ENCODE measurements at places on chromosomes 6 and 20.

- no peak for DNase-seq
Measured at GRCh38 chr20:8803065-8803464, 265.8 kb upstream of the PLCB4 start.

DNA sequence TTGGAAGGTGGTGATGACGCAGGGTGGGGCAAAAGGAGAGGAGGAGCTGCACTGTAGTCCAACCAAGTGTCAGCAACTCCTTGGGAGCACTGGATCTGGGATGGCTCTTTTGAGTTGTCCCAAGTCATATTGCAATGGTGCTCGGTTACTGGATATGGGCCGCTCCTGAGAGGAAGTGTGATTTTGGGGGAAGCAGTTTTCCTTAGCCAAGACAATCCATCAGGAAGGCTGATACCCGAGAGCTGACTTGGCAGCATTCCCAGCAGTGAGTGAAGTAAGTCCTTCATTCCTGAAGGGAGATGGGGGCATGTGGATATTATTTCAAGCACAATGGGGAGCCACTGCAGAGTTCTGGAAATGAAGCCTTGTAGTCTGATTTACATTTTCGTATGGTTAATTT lies 354.1 kb downstream of the RFPL4B start:
- DNase-seq, result no peak

- DNase-seq, result no peak
Measured at GRCh38 chr6:137728386-137729349, 138.4 kb upstream of the TNFAIP3 start.

DNA sequence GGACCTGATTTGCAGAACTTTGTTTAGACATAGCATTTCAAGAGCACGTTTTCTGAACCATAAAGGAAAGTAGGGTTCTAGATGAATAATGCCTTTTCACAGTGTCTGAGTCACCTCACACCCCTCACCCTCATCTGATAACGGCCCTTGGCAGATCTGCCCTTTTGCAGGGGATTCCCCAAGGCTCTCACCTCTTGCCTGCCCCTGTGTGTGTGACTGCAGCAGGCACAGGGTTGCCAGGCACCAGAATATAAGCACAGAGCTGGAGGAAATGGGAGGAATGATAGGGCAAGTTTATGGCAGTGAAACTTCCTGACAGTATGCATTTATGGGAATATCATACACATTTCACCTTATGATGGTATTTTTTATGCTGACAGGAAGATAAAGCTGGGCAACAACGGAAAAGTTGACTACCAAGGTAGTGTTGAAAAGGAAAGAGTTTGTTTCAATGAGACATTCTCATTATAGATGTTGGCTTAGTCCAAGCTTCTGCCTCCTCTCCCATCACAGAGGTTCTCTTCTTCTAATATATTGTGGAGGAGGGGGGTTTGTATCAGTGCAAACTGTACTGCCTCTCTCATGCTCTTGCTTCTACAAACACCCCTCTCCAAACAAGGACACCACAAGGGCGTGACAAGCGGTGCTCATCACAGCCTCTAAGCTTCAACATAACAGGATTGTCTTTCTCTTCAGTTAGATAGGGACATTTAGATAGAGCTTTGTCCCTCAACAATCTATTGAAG lies 101.5 kb upstream of the BACH2 start:
- DNase-seq, result peak; percentile 92

DNA sequence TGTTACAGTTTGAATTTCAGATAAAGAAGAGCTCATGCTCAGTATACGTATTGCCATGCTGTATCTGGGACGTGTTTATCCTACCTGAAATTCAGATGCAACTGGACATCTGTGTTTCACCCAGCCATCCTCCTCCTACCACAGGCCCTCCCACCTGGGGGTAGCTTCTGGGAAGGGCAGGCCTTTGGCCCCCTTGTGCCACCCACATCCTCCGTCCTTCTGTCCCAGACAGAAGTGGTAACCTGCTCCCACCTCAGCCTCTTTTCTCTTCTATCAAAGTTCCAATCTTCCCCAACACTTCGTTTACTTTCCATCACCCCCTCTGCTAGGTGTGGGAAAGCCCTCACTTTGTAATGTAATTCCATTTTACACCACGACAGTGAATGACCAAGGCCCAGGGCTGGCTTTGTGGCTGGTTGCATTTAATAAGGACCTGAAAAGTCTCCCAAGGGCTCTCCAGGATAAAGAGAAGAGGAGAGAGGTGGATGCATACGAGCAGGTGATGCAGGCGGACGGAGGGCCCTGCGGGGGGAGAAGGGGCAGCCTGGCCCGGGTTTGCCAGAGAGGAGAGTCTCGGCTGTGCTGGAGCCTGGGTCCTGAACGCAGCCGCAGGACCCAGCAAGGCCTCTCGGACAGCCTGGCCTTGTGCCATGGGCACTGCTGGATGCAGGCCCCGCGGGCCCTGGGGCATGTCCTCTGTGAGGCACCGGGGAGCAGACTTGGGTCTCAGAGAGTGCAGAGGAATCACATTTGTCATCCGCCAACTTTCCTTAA lies 98.4 kb downstream of the PSMB1 start:
- no peak for DNase-seq

GRCh38 chr6:9593554-9593953 lies 821.3 kb downstream of the TFAP2A start:
- no peak for DNase-seq

All from stimulated activated CD4-positive, alpha-beta T cell treated with anti-CD3 and anti-CD28 coated beads, Interleukin-15, amount 100 ng/mL, for 24 hours (primary cell).